Heart right ventricle (tissue), 16 donors: ENCODE measurements at places on chromosomes 12 and 14. TPM values are rescaled to one million over a fixed set of nuclear protein-coding genes. Genes with fewer than 3 reads are reported as not detected.

DNA sequence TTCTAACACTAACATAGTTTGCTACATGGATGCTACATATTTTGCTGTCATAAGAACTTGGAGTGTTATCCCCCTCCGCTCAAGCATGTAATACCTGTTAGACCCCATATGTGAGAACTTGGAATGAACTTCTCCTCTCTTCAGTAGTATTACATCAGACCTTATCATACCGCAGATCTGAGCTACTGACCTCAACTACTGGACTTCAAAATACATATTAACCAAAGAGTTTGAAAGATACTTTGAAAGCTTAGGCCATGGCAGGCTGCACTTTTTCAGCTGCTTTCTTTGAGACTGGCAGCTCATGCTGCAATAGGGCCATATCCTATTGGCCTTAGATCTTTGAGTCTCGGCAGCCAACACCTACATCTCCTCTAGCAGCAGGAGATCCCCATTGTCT, 74.8 kb downstream of the EEA1 start:
- no peak for DNase-seq

GRCh38 chr12:16605642-16606116, 283 bp downstream of the LMO3 start:
- DNase-seq = no peak

GRCh38 chr12:107805488-107806180, 31.1 kb downstream of the ASCL4 start:
- DNase-seq = no peak

DNA sequence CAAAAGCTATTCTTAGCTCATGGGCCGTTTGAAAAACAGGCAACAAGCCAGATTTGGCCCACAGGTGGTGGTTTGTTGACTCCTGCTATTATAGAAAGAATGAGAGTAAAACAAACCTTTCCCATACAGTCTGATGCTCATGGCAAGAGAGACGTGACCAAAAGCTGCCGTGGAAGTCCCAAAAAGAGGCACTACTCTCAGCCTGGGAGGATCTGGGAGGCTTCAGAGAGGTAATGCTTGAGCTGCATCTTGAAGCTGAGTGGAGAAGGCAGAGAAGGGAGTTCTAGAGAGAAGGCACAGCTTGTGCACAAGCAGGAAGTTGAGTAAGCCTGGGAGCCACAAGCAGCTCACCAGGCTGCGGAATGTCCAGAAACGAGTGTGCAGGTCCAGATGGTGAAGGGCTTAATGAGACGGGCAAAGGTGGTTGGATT, 9.6 kb downstream of the PLXNC1 start:
- no peak for DNase-seq

DNA sequence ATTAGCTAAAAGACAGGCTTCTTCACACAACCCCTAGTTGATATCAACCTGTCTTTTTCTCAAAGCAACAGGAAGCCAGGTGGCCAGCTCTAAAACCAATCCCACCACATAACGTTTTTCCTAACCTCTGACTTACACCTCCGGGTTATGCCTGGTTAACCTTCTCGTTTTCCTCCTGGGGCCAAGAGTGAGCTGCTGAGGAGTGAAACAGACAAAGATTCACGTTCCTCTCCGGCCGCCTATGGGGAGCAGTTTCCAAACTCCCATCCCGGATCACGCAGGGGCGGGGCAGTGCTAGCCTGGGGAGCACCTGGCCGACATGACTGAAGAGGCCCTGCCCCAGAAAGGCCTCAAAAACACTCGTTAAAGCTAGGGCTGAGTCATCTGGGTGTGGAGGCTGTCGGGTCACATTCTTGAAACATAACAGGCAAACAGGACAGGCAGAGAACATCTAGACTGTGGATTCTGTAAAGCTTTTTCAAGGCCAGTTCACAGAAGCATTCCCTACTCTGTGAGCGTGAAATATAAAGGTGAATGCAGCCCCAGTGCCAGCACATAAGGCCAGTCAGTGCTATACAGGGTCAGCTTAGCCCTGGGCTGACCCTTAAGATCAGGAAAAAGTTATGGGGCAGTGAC, 25.9 kb upstream of the LGALS3 start:
- peak; percentile 63 for DNase-seq

DNA sequence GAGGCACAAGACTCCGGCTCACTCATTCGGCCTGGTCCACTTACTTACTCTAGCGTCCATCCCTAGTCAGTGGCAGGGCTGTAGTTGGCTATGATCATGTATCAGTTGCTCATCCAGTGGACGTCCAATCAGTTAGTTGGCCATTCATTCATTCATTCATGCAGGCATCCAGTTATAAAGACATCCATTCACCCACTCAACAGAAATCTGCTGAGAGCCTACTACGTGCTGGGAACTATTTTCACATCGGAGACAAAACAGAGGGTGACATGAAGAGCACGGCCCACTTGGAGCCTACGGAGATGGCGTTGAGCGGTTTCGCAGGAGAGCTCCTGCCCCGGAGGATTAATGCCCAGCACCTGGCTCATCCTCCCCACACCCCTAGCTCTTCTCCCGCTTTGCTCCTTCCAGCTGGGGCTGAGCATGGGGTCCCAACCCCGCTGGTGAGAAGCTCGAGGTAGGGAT, 49.7 kb downstream of the SNAPC1 start:
- no peak for DNase-seq

Gene CCDC59
- polyA plus RNA-seq = 33.0 TPM
